ENCODE measurements at places on chromosomes 7 and 10. TPM values are rescaled to one million over a fixed set of nuclear protein-coding genes. Genes with fewer than 3 reads are reported as not detected.

DNA sequence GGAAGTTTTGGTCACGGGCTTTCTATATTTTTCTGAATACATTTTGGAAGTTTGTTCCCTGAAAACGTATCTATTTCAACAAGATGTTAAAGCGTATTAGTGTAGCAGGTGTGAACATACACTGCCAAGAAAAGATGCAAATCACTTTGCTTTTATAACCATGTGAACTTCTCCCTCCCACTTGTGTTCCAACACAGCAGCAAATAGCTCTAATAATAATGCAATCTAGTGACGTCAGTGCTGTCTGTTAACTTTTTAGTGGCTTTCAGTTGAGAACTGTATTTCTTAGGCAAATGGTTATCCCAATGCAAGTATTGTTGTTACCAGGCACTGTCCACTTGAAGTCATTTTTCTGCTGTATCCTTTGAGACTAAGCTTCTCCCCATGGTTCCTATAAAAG lies 188.4 kb upstream of the IGFBP3 start:
- no peaks in the 10 kb centered on the region for H3K4me1 ChIP-seq
- no peak for DNase-seq
- no peak overlapping the region for H3K27ac ChIP-seq
- no peaks in the 10 kb centered on the region for H3K27me3 ChIP-seq

- H3K27me3 ChIP-seq: no peaks in the 10 kb centered on the region
- H3K27ac ChIP-seq: peak overlapping the region; percentile 57
- no peak for DNase-seq
- peaks cover 49% of the 10 kb centered on the region for H3K4me1 ChIP-seq
- no peaks in the 10 kb centered on the region for H3K36me3 ChIP-seq
Measured at GRCh38 chr10:11074536-11075267, 57.0 kb downstream of the CELF2 start.

GRCh38 chr10:683448-684071 lies 5.9 kb downstream of the DIP2C start:
- no peak overlapping the region for H3K4me3 ChIP-seq
- H3K27me3 ChIP-seq: peaks cover 13% of the 10 kb centered on the region
- H3K27ac ChIP-seq: no peak overlapping the region
- H3K36me3 ChIP-seq: no peaks in the 10 kb centered on the region
- H3K4me1 ChIP-seq: peaks cover 13% of the 10 kb centered on the region

Gene ELFN1
- 4.4 TPM for total RNA-seq

GRCh38 chr7:41830271-41830670 lies 127.4 kb upstream of the INHBA start:
- peaks cover 10% of the 10 kb centered on the region for H3K36me3 ChIP-seq
- peaks cover 13% of the 10 kb centered on the region for H3K4me1 ChIP-seq
- DNase-seq: no peak
